GM12878 (cell line): ENCODE measurements at places on chromosomes 16 and 17. TPM values are rescaled to one million over a fixed set of nuclear protein-coding genes. Genes with fewer than 3 reads are reported as not detected.

GRCh38 chr16:57593021-57593420 is 35.4 kb upstream of the ADGRG1 start:
- no peak overlapping the region for H3K27ac ChIP-seq
- DNase-seq, result no peak
- H3K36me3 ChIP-seq, result no peaks in the 10 kb centered on the region
- H3K4me3 ChIP-seq, result no peak overlapping the region
- no peaks in the 10 kb centered on the region for H3K27me3 ChIP-seq

- no peaks in the 10 kb centered on the region for H3K36me3 ChIP-seq
- H3K4me3 ChIP-seq, result no peak overlapping the region
- H3K27ac ChIP-seq, result no peak overlapping the region
Observed at GRCh38 chr16:4133897-4134372, 17.7 kb upstream of the ADCY9 start.

The C16orf86 gene
- 2.7 and 3.0 TPM in 2 replicates for total RNA-seq

DNA sequence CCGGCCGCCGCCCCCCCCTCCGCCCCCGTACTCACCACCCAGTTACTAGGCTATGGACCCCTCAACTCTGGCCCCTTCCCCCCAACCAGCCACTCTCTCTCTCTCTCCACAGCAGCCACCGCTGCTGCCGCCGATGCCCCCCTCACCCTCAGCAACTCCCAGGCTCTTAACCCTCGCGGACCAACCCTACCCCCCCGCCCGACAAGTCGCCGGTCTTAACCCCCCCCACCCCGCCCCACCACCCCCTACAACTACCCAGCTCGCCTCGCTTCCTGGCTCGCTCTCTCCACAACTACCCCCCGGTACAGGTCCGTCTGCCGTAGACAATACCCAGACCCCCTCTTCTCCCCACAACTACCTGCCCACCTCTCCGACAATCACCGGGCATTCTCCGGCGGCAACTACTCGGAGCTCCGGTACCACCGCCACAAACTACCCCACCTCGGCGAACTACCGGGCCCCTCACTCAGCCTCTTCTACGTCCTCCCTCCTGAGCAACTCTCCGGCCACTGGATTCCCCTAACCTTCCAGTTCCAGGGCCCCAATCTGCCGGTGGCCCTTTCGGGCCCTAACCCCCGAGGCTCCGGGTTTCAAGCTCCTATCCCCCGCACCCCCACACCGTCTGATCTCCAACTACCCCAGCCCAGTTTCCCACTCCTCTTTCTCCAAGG is 702 bp downstream of the PHF23 start:
- H3K4me1 ChIP-seq, result peaks cover 29% of the 10 kb centered on the region
- peak overlapping the region; percentile 87 for H3K27ac ChIP-seq
- H3K27me3 ChIP-seq, result no peaks in the 10 kb centered on the region
- no peak for DNase-seq
- H3K36me3 ChIP-seq, result peaks cover 9% of the 10 kb centered on the region

The ABCC6 gene
- total RNA-seq, result 0.05 TPM in 1 of 2 replicates, not detected in the other

The PRKCB gene
- total RNA-seq, result 148 and 158 TPM in 2 replicates

GRCh38 chr16:84058664-84059063 is 16.1 kb upstream of the SLC38A8 start:
- H3K27me3 ChIP-seq, result no peaks in the 10 kb centered on the region
- no peak overlapping the region for H3K27ac ChIP-seq
- DNase-seq, result no peak
- H3K36me3 ChIP-seq, result peaks cover 33% of the 10 kb centered on the region
- no peaks in the 10 kb centered on the region for H3K4me1 ChIP-seq

The BFAR gene
- 45.4 and 49.6 TPM in 2 replicates for total RNA-seq

DNA sequence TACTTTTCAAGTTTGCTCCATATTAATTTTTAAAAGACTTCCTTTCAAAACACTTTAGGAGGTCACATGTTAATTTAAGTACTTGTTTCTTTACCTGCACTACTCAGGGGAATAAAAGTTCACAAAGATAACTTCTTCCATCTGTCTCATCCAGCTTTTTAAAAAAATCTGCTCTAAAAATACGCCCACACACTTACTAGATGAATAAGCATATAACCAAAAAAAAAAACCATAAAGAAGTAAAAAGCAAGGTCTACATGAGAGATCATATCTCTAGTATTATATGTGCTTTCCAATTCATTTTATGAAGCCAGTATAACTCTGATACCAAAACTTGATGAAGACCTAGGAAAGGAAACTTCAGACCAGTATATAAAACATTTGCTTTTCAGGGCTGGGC is 17.2 kb downstream of the SKAP1 start:
- no peak overlapping the region for H3K4me3 ChIP-seq
- peak overlapping the region; percentile 25; the same call in 1 of the 2 replicates for H3K27ac ChIP-seq
- H3K4me1 ChIP-seq, result peaks cover 14% of the 10 kb centered on the region
- no peak for DNase-seq
- no peaks in the 10 kb centered on the region for H3K27me3 ChIP-seq
- H3K36me3 ChIP-seq, result peaks cover 2% of the 10 kb centered on the region

DNA sequence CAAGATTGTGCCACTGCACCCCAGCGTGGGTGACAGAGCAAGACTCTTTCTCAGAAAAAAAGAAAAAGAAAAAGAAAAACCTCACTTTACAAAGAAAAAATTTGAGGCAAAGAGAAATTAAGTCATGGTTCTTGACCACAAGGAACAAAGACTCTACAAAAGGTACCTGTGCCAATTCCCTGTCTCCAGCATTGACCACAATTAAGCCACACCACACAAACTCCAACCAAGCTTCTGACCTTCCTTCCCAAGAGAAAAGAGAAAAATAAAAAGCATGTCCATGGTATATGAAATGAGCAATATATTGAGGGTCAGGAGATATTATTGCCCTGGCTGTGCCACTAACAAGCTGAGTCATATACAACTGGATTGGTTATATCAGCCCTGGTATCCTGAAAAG is 146.3 kb upstream of the NOG start:
- no peak overlapping the region for H3K27ac ChIP-seq
- no peak for DNase-seq
- no peak overlapping the region for H3K4me3 ChIP-seq
- H3K27me3 ChIP-seq, result peaks cover 2% of the 10 kb centered on the region; the same call in 1 of the 2 replicates
- no peaks in the 10 kb centered on the region for H3K36me3 ChIP-seq

GRCh38 chr17:9451934-9452333 is 123.7 kb downstream of the STX8 start:
- DNase-seq, result no peak
- no peak overlapping the region for H3K27ac ChIP-seq
- H3K4me1 ChIP-seq, result peaks cover 3% of the 10 kb centered on the region; the same call in 1 of the 2 replicates
- H3K36me3 ChIP-seq, result no peaks in the 10 kb centered on the region
- H3K4me3 ChIP-seq, result no peak overlapping the region
- H3K27me3 ChIP-seq, result no peaks in the 10 kb centered on the region

GRCh38 chr16:71254832-71255525 is 24.5 kb upstream of the HYDIN start:
- H3K4me1 ChIP-seq, result no peaks in the 10 kb centered on the region
- no peaks in the 10 kb centered on the region for H3K36me3 ChIP-seq
- no peak overlapping the region for H3K27ac ChIP-seq
- no peaks in the 10 kb centered on the region for H3K27me3 ChIP-seq
- H3K4me3 ChIP-seq, result no peak overlapping the region

The PYDC1 gene
- total RNA-seq, result not detected in 2 replicates
